Lower leg skin (tissue), 4 donors: ENCODE measurements at places on chromosomes 4 and X. TPM values are rescaled to one million over a fixed set of nuclear protein-coding genes. Genes with fewer than 3 reads are reported as not detected.

DNA sequence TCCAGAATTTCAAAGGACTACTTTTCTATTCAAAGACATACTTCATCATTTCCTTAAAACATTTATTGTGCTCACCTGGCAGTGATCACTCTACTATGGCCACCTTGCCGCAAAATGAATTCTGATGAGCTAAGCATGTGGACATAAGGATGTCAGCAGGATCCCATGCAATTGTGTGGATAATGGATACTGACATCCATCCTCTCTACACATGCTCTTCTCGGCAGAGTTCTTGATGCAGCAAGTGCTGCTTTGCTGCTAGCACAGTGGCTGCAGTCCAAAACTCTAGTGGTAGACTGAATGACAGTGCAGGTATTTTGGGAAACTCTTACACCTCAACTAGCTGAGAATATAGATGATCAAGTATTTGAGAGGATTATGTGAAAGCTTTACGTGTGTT is 168.0 kb downstream of the BANK1 start:
- DNase-seq, result no peak

GRCh38 chrX:74107666-74108065 is 196.3 kb upstream of the ZCCHC13 start:
- DNase-seq, result no peak

DNA sequence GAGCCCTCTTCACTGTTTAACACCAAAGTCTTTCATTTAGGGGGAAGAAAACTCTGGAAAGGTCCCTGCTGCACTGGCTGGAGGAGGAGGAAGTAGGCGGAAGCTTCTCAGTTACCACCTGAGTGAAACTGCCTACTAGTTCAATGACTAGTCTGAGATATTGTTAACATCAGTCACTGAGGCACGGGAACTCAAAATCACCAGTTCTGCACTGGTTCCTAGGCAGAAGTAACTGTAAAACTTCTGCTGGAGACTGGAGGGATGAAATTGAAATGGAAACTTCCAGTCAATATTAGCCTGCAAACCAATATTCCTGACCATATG is 178.3 kb downstream of the SNCA start:
- no peak for DNase-seq

DNA sequence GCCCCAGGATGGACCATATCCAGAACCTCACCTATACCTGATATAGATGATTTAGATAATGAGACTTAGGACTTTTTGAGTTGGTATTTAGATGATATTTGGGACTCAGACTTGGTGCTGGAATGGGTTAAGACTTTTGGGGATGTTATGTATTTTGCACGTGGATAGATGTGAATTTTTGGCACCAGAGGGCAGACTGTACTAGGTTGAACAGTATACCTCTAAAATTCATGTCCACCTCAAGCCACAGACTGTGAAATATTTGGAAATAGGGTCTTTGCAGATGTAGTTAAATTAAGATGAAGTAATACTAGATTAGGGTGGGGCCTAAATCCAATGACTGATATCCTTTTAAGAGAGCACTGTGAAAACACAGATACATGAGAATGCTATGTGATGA is 15.6 kb downstream of the RBM41 start:
- DNase-seq, result no peak

DNA sequence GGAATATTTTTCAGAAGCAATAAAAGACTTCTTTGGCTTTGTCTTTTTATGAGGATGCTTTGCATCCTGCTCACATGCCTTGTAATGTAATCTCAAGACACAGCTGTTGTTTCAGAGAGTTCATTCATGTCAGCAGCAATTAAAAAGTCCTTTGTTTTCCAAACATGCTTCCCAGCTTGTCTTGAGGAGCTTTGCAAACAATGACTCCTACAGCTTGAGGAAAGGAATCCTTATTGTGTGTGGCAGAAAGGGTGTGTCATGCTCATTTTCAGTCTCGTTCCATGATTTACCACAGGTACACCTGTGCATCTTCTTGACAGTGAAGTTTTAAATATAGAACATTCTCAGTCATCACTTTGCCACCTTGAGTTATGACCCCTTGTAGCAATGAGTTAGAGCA is 139.2 kb upstream of the AADAT start:
- no peak for DNase-seq

GRCh38 chr4:113153529-113154101 is 104.2 kb downstream of the ANK2 start:
- DNase-seq, result no peak

DNA sequence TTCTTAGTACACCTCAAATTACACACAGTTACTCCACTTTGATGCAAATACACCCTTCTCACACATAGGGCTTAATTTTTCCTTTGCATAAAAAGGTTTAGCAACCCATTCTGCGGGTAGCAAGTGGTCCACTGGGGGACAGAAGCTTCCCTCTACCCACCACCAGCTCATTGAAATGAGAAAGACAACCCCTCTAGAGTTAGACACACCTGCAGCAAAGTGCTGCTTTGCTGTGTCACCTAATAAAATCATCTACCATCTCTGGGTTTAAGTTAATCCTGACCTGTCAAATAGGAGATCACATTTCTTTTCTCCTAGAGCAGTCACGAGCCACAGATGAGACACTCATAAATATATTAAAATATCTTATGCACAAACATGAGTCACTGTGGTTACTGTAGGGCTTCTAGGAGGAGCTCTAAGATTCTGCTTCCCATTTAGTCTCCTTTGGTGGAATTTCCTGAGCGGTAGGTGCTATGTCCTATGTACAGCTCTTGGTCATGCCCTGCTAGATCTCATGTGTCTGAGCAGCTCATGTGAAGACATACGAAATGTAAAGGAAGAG is 11.9 kb downstream of the BMX start:
- no peak for DNase-seq

DNA sequence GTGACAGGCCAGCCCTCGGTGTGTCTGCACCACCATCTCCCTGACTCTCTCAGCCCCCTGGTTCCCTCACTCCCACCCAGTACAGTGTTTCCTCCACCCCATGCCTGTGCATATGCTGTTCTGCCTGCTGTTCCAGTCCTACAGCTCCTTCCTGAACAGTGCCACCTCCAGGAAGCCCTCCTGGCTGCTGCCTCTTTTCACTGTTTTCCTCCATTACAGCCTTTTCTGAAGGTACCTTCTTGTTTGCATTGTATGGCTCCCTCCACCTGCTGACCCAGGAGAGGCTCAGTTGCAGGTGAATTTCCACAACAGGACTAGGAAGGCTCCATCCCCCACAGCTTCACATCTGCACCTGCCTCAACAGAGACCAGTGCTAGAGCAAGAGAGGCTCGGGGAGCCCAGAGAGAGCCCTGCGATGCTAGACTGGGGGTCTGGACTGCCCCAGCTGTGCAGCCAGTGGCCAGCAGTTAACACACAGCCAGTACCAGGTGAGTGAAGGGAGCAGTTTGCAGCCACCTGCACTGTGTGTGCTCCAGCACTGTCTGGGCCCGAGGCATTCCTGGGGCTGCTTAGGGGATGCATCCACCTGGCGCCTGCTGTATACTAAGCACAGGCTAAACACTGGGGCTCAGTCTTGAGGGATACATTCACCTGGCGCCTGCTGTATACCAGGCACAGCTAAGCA is 92.0 kb downstream of the ADRA2C start:
- no peak for DNase-seq

Gene IL3RA
- total RNA-seq, result 1.7 TPM

Gene MAGEC3
- not detected for total RNA-seq

Gene FOXR2
- not detected for total RNA-seq

Gene CT47B1
- not detected for total RNA-seq

Gene RBM46
- not detected for total RNA-seq

Gene TBC1D8B
- 2.4 TPM for total RNA-seq

Gene N4BP2
- total RNA-seq, result 11.0 TPM

Gene TMEM131L
- total RNA-seq, result 14.0 TPM

Gene TEC
- total RNA-seq, result 7.2 TPM
